ENCODE measurements at places on chromosomes 1 and 21.

DNA sequence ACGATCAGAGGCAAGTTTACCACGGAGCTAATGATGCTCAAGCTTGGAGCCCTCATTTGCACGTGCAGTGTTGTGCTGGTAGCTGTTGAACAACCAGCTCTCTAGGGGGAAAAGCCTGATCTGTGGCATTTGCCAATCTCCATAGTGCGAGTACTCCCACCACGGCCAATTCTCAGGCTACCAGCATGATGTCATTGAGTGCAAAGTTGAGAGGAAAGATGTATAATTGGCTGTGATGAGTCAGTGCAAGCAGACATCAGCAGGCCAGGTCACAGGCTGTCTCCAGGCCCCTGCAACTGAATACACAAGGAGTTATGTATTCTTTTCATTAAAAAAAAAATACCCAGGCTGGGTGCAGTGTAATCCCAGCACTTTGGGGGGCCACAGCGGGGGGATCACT lies 233.1 kb upstream of the VAMP3 start:
- no peak for DNase-seq

GRCh38 chr1:18899363-18900049 lies 2.8 kb downstream of the ALDH4A1 start:
- no peak for DNase-seq

- peak; percentile 51 for DNase-seq
Measured at GRCh38 chr1:46489638-46490405, at the start of gene DMBX1. Gene DMBX1 (plus strand): TSS chr1:46489836. CDS start chr1:46507011, 17,175 bp downstream.

- DNase-seq, result no peak
Measured at GRCh38 chr1:213976665-213977485, 10.9 kb upstream of the PROX1 start.

GRCh38 chr1:93705892-93706500 lies 24.4 kb upstream of the BCAR3 start:
- no peak for DNase-seq

DNA sequence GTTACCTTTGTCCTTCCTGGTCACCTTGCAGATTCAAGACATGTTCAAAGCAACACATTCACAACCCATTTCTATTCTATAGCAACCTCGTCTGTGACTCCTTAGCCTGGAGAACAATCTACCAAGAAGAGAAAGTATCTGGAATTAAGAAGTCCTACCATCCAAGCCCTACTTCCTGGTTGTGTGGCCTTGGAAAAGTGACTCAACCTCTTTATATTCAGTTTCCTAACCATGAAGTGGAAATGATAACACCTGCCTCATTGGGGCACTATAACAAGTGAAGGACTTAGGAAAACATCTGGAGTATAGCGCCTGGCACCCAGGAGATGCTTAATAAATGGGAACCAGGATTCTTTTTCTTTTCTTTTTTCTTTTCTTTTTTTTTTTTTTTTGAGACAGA lies 36.5 kb upstream of the SRRM1 start:
- no peak for DNase-seq

- DNase-seq, result no peak
Measured at GRCh38 chr1:9399510-9400424, 107.1 kb downstream of the SPSB1 start.

GRCh38 chr21:45441431-45442255 lies 36.7 kb downstream of the COL18A1 start:
- DNase-seq, result no peak

- no peak for DNase-seq
Measured at GRCh38 chr21:46250146-46250725, 21.7 kb upstream of the LSS start.

DNA sequence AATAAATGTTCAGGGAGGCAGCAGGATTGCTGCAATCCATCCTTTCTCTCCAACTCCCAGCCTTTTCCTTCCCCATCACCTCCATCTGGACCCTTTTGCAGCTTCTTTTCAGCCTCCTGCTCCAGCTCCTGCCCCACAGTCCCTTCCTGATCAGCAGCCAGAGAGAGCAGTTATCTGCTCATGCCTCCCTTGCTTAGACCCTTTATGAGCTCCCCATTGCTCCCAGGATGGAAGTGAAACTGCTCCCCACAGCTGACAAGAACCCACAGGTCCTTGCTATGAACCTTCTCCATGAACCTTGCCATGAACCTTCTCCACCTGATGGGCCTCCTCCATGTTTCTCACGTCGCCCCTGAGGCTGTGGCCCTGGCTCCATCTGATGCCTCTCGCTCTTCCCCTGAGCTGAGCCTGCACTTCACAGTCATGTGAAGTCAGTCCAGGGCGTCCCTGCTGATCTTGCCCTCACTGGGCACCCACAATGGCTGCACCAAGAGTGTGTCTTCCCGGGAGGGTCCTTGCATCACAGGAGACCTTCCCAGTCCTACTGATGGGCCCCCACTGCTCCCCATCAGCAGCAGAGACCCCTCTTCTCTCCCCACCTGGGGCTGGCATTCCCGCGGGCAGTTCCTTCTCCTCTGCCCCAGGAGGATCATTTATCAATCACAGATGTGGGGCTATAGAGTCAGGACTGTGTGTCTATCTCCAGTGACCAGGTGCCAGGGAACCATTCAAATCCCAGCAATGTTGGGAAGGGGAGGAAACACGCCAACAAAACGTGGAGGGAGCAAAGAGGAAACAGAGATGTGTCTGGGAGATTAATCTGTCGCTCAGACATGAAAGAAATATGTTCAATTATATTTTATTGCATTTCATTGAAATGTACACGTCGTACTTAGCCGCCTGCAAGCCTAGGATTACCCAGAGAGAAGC lies 73.1 kb downstream of the MATN1 start:
- no peak for DNase-seq

- no peak for DNase-seq
Measured at GRCh38 chr1:227744668-227745067, 9.4 kb downstream of the SNAP47 start.

GRCh38 chr1:2046174-2046917 lies 3.9 kb upstream of the PRKCZ start:
- DNase-seq, result peak; percentile 75

GRCh38 chr1:113215015-113215414 lies 142.0 kb downstream of the LRIG2 start:
- no peak for DNase-seq

DNA sequence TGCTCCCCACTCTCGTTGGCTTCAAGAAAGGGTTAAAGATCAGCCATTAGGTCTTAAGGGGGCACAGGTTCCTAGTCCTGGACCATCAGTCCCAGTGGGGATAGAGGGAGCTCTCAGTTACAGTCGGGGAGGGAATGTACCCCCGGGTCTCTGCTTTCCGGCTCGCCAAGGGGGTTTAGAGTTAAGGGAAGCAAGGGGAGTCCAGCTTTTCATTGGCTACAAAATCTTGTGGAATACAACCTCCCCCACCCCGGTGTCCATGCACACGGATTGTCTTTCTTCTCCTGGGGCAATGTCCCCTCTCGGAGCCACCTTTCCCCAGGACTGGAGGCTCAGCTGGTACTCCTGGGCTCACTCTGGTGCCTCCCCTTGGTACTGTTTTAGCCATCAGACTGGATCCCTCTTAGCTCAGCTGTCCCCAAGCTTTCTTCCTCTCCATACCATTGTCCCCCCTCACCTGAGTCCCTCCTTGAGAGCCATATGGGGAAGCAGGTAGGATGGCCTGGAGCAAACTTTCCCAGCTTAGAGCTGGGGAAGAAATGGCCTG lies at the start of gene A3GALT2:
A3GALT2 (minus strand) TSS at position 480 of the 547 bp plus-strand sequence; CDS start at position 480, 0 bp downstream.
- DNase-seq, result no peak

DNA sequence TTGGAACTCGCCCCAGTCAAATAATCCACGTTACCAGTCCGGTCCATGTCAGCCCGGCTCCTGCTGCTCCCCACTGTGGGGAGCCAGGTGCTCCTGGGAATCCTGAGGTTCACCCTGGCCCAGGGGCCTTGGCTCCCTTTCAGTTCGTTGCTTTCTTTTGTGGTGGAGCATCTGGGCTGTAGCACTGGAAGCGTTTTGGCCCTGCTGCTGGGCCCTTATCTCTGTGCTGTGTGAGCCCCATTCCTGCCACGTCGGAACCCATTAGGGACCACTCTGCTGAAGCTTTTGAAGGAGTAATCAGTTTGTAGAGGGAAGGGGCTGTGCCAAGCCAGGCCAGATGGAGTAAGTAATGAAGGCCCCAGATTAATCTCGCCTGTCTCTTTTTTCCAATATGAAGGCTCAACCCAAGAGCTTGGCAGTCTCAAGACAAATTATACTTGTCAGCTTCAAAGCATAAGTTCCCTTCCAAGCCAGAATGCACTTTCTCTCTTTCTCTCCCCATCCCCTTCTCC lies 82.3 kb downstream of the PGM1 start:
- DNase-seq, result no peak

DNA sequence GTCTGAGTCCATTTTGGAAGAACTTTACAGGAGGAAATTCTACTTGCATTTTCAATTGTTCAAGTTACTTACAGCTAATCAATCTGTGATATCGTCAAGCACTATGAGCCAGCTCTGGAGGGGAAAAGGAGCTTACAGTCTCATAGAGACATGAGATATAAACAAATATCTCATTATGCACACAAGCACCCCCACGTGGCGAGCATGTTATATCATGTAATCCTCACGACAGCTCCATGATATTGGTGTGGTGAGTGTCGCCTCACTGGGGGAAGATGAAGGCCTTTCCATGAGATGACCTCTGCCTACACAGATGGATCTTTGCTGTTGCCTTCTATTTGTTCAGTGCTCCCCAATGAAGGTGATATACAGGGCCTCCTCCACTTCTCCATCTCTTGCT lies 34.6 kb downstream of the TNR start:
- no peak for DNase-seq

GRCh38 chr1:53295726-53296116 lies 32.1 kb downstream of the LRP8 start:
- DNase-seq, result no peak

- peak; percentile 73 for DNase-seq
Measured at GRCh38 chr1:201468844-201469644, at the start of gene PHLDA3. Gene PHLDA3 (minus strand): TSS chr1:201469188. CDS start chr1:201468786, 402 bp downstream.

- no peak for DNase-seq
Measured at GRCh38 chr1:164794356-164794755, 235.4 kb downstream of the PBX1 start.

DNA sequence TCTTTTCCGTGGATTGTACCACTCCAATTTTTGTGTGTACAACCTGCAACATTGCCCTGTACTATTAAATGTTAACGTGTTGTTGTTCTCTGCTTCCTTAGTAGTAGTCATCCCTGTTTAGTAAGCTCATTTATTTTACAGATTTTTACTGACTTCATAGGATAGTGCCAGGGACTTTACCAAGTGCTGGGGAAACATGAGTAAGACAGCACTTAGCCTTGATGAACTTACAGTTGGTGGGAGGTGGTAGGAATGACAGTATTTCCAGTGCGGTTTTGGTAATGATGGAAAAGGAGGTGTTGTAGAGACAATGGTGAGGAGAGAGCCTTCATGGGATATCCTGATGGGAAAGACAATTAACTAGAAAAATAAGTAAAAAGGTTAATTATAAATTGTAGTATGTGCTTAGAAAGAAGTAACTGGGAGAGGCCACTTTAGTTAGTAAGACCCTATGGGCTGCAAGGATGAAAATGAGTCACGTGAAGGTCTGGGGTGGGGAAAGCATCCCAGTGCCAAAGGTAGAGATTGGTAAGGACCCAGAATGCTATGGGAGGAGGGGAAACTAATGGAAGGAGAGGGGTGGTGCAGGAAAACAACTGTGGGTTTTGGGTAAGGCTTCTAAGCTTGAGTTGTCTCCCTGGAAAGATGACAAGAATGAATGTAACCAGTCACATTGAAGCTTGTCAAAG lies 1.7 kb downstream of the RLF start:
- DNase-seq, result no peak

DNA sequence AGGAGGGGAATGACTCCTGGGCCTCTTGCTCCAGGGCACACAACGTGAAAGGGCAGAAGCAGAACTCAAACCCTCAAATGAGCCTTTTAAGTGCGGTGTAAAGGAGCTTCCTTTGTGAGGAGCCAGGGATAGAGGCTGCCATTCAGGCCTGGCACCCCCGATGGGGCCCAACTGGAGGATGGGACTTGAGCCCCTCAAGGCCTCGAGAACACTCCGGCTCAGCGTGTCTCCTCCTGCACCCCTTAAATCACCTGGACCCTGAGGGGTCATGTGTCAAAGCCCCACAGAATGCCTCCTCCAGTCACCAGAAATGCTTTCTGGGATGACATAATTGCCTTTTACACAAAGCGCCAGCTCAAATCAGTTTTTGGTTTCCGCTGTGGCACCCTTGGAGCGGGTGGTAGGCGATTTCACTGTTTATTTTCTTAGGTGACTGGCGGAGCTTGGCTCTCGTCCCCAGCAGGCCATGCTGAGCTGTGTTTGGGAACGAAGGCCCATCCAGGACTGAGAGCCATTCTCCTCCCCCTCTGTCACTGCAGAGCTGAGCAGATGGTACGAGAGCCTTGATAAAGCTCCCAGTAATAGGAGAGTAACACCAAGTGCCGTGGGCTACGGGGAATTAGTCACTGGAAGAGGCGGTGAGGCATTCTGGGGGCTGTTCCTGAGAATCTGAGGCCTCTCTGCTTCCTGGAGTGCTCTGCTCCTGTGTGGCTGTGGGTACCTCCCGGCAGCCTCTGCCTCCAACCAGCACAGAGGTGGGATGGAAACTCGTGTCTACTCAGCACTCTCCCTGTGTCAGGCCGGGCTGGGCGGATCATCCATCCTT lies 163.0 kb downstream of the GRIK3 start:
- no peak for DNase-seq

- no peak for DNase-seq
Measured at GRCh38 chr1:13735168-13735930, 35.4 kb downstream of the PRDM2 start.

GRCh38 chr1:30783256-30783915 lies 25.8 kb upstream of the LAPTM5 start:
- no peak for DNase-seq

- no peak for DNase-seq
Measured at GRCh38 chr1:59698386-59698785, 116.4 kb upstream of the HOOK1 start.

DNA sequence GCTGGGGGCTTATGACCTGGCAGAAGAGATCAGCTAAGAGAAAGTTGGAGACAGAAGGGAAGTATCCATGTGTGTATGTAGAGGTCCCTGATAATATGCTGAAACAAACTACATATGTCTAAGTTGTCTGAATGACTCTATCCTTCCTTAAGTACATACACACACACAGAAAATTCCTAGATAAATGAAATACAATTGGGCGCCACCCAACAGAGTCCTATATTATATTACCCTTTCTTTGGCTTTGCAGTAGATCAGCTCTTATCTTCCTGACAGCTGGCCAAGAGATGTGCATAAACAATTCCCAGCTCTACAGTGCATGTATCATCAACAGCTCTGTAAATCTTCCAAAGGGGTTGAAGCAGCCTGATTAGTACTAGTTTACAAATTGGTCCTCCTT lies 40.1 kb downstream of the SORT1 start:
- DNase-seq, result no peak

GRCh38 chr21:46082963-46083790 lies 14.7 kb upstream of the COL6A2 start:
- no peak for DNase-seq

DNA sequence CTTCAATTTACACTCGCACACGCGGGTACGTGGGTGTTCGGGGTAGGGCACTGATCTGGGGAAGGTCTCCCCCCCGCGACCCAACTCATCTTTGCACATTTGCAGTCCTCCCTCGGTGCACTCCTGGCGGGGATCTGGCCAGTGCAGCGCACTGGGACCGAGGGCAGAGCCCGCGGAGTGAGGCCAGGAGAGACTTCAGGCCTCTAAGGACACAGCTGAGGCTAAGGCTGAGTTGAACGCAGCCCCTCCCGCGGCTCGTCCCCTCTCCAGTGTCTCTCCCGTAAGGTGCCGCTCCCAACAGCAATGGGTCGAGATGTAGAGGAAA lies 936 bp upstream of the NCAM2 start:
- DNase-seq, result no peak

Data from activated CD8-positive, alpha-beta T cell treated with anti-CD3 and anti-CD28 coated beads for 36 hours (primary cell).